ENCODE measurements at places on chromosomes 12 and 14. TPM values are rescaled to one million over a fixed set of nuclear protein-coding genes. Genes with fewer than 3 reads are reported as not detected.

- DNase-seq = no peak
Observed at GRCh38 chr12:82855872-82856271, 169.2 kb downstream of the TMTC2 start.

- DNase-seq = no peak
Observed at GRCh38 chr12:119343130-119343529, 8.6 kb downstream of the CCDC60 start.

GRCh38 chr12:63845726-63846125 is 1.2 kb downstream of the SRGAP1 start:
- DNase-seq = no peak

The LUM gene
- 0.18 TPM for total RNA-seq

The TSHR gene
- not detected for total RNA-seq

Measured in endothelial cell (in vitro differentiated cells).